ENCODE measurements at places on chromosomes 6 and 20. TPM values are rescaled to one million over a fixed set of nuclear protein-coding genes. Genes with fewer than 3 reads are reported as not detected.

The STMND1 gene
- total RNA-seq, result 0.27 TPM

The C20orf96 gene
- total RNA-seq, result 8.7 TPM

The CASS4 gene
- 2.4 TPM for total RNA-seq

The C20orf144 gene
- not detected for total RNA-seq

The TMEM151B gene
- total RNA-seq, result not detected

GRCh38 chr6:21511891-21512550, 81.5 kb upstream of the SOX4 start:
- DNase-seq, result no peak

DNA sequence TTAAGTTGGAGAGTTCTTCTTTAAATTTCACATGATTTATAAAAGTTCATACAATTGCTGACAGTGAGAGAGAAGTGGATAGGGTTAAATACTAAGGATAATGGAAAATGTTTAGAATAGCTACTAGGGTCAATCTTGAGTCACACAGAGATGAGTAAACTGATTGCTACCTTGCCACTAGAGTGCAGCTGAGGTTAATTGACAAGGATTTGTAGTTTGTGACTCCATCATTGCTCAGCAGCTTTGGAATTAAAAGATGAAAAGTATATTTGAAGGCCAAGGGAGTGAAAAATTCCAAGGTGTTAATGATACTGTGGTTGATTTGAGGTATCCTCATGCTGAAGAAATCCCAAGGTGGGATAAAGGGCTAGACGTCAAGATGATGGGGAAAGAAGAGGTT, 524.0 kb downstream of the UTRN start:
- DNase-seq, result no peak

GRCh38 chr20:19600042-19600441, 158.0 kb upstream of the RIN2 start:
- DNase-seq, result no peak

GRCh38 chr20:50455656-50456451, 54.3 kb upstream of the PTPN1 start:
- DNase-seq, result no peak

GRCh38 chr6:28586962-28587745, 61.5 kb downstream of the GPX5 start:
- DNase-seq, result peak; percentile 61

DNA sequence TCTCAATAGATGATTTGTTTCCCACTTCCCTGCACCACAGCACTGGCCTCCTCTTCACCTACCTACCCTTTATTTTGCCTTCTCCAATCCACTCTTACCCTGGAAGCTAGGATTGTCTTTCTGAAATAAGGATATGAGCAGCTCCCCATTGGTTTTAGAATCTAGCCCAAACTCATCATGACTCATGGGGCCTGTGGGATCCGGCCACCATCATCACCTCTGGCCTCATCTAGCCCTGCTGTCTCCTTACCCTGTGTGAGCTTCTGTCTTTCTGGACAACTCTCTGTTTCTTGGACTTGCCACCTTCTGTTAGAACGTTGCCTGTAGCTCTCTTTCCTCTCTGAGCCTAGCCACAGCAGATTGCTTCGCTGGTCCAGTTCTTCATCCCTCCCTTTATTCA, 277.1 kb downstream of the PAX1 start:
- no peak for DNase-seq

DNA sequence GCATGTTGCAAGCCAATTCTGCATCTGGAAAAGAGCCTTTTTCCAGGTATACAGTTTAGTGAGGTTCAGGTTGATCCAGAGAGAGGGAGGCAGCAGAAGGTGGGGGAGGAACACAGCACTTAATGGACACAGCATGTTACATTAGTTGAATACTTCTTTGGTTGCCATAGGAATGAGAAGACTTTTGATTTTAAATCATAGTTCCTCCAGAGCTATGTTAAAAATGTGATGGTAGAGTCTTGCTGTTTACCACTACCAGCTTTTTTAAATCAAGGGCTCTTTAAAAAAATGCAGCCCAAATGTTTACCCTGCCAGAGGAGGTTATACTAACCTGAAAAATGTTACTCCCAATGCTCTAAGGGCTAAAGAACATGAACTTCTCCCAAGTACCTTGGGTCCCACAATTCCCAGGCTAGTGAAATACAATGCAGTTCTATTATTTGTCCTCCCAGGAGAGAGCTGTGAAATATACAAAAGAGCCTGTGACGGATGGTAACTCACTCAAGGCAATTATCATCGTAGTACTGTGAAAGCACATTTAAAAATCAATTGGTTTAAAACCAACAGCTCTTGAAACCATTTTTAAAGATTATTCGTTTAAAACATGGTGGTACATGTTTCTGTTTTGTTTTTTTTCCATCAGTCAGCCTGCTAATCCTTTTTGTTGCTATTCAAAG, 6.9 kb upstream of the PHACTR1 start:
- DNase-seq, result no peak

GRCh38 chr20:7776148-7776547, 164.1 kb downstream of the HAO1 start:
- no peak for DNase-seq

DNA sequence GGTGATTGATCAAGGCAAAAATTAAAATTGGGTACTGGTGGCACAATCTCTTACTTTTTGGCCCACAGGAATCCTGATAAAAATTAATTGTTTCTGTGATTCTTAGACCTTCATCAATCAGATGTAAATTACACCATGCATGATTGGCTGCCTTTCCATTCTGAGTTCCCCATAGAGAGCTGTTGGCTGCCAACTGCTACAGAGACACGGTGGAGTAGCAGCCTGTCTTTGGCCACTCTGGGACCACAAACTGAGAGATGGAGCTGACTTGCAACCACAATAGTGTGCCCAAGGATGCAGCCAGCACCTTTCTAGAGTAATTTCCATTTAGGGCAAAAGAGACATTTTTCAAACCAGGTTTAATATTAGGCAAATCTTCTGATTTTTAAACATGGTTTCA, 274.3 kb upstream of the MMS22L start:
- no peak for DNase-seq

DNA sequence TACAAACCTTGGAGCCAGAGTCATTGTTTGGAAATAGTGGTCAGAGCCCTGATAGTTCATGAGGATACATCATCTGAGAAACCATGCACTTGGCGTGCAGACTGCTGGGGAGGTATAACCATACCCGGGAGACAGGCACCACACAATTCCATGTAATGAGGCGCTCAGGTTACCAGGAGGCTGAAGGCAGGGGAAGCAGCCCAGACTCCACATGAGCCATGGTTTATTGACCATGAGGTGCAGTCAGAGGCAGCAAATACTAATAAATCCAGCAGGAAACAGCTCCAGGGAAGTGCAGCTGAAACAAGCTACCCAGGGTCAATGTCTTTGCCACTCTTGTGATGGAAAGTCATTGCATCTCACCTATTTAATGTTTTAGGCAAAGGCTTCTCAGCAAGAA, 156.0 kb downstream of the TBC1D7 start:
- no peak for DNase-seq

GRCh38 chr6:12866422-12867029, 150.0 kb downstream of the PHACTR1 start:
- no peak for DNase-seq

GRCh38 chr6:7617801-7618764, 28.1 kb downstream of the SNRNP48 start:
- DNase-seq, result peak; percentile 67

DNA sequence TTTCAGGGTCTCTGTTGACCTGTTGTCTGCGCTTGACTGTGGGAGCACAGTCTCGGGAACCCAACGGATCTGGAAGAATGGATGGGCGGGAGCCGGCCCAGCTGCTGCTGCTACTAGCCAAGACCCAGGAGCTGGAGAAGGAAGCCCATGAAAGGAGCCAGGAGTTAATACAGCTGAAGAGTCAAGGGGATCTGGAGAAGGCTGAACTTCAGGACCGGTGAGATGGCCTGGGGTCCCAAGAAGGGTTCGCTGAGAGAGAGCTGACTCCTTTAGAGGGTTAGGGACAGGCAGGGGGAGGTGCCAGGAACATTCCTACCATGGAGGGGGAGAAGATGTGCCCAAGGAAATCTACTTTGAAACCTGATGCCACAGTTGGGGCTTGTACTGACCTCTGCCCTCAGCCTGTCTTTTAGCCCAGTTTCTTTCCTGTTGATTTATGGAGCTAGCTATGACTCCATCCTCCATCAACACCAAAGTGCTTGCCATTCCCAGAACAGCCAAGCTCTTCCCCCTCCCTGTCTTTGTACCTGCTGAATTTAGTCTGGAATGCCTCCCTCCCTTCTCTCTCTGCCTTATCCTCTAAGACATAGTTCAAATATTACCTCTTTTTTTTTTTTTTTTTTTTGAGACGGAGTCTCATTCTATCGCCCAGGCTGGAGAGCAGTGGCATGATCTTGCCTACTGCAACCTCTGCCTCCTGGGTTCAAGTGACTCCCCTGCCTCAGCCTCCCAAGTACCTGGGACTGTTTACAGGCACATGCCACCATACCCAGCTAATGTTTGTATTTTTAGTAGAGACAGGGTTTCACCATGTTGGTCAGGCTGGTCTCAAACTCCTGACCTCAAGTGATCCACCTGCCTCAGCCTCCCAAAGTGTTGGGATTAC, 12.2 kb downstream of the CEP250 start:
- no peak for DNase-seq

- DNase-seq, result peak; percentile 25
Observed at GRCh38 chr6:89290401-89291155, 24.5 kb downstream of the GABRR2 start.

DNA sequence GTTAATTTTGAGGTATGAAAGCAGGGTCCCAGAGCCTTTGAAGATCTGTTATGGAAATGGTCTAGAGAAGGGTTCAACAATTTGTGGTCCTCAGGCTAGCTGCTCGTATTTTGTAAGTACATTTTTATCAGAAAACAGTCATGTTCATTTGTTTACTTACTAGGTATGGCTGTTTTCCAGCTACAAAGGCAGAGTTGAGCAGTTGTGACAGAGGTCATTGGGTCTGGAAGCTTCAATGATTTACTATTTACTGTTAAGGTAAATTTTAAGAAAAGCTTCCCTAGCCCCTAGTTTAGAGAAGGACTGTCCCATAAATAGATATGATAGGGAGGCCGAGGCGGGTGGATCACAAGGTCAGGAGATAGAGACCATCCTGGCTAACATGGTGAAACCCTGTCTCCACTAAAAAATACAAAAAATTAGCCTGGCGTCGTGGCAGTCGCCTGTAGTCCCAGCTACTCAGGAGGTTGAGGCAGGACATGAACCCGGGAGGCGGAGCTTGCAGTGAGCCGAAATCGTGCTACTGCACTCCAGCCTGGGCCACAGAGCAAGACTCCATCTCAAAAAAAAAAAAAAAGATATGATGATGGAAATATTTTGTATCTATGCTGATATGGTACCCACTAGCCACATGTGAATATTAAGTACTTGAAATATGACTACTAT, 538.4 kb upstream of the CITED2 start:
- no peak for DNase-seq

DNA sequence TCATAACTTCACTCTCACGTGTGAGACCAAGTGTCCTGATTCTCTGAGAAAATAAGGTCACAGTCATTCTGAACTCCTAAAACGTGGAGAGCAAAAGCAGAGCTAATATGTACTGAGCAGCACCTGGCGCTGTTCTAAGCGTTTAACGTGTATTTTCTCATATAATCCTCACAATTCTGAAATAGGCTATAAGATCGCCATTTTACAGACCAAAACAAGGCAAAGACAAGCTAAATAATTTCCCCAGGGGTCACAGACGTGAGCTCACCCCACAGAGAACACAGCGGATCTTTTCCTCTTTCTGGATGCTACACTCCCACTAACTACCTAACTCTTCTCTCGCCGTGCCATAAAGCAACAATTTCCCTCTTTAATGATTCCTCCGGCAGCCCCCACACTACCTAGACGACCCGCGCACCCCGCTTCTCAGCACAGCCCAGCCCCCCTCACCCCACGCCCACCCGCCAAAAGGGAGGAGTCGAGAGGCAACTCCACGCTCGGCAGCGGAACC, 636 bp downstream of the SUPT3H start:
- peak; percentile 90 for DNase-seq

GRCh38 chr6:37256692-37257319, 766 bp upstream of the TBC1D22B start:
- DNase-seq, result no peak

DNA sequence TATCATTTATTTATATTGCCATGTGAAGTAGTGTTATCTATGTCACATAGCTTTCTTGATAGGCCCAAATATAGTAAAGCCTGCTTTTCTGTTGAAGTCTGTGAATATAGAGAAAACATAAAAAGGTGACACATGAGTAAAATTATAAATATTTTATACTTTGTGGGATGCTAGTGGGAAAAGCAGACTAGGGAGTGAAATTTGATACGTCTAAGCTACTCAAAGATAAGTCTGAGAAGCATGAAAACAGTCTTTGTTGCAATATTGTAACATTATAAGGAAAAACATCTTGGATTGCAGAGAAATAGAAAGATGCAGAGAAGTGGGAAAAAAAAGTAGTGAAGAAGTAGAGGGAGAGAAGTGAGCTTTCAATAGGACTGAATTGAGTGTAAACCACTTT, 75.4 kb downstream of the ZNF292 start:
- no peak for DNase-seq

- DNase-seq, result no peak
Observed at GRCh38 chr20:59824711-59825562, 108.5 kb downstream of the SYCP2 start.

GRCh38 chr6:6676910-6677441, 88.5 kb downstream of the LY86 start:
- peak; percentile 89 for DNase-seq

DNA sequence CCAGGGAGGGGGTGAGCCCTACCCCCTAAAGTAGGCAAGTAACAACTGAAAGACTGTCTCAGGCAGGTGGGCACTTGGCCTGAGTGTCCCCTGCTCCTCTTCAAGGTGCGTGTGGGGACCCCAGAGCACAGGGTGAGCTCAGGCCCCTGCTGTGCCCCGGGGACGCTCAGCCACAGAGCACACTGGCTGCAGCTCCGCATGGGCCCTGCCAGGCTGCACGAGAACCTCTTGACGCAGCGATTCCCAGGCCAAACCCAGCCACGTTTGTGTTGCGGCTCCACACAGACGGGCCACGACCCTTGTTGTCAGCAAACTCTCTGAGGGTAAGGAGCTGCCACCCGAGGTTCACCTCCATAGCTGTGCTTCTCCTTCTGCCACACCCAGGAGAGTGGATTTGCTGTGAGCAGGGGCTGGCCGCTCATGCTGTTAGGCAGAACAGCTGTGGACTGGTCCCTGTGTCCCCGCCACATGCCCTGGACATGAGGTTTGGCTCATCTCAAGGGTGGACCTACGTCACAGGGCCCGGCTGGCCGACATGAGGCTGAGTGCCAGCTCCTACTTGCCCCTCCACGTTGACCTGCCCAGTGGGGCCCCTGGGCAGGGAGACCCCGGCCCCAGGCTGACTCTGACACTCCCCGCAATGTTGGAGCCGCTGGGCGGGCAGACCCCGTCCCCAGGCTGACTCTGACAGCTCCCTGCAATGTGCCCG, 29.7 kb upstream of the GATA5 start:
- no peak for DNase-seq

GRCh38 chr20:18986146-18986830, 172.7 kb downstream of the SCP2D1 start:
- no peak for DNase-seq

- no peak for DNase-seq
Observed at GRCh38 chr6:52815167-52816092, 11.8 kb upstream of the GSTA1 start.

- DNase-seq, result no peak
Observed at GRCh38 chr20:8306937-8307336, 174.9 kb downstream of the PLCB1 start.

GRCh38 chr6:15608396-15608795, 54.4 kb downstream of the DTNBP1 start:
- DNase-seq, result no peak

All from sciatic nerve (tissue), 2 donors.